ENCODE measurements at places on chromosomes 7 and 10.

- no peak for DNase-seq
Measured at GRCh38 chr10:74300666-74301065, 149.6 kb downstream of the ADK start.

GRCh38 chr10:103676058-103676785, 179.2 kb downstream of the SH3PXD2A start:
- DNase-seq = peak; percentile 54

- DNase-seq = peak; percentile 21
Measured at GRCh38 chr7:66696774-66697191, 43.8 kb upstream of the RABGEF1 start.

GRCh38 chr7:131625817-131626372, 69.5 kb upstream of the PODXL start:
- DNase-seq = peak; percentile 97

- DNase-seq = no peak
Measured at GRCh38 chr7:44193011-44193802, 4.0 kb upstream of the GCK start.
